ENCODE measurements at places on chromosomes 6 and 20.
A peak's percentile ranks its signal among the peaks of the same experiment; 100 is the strongest.

DNA sequence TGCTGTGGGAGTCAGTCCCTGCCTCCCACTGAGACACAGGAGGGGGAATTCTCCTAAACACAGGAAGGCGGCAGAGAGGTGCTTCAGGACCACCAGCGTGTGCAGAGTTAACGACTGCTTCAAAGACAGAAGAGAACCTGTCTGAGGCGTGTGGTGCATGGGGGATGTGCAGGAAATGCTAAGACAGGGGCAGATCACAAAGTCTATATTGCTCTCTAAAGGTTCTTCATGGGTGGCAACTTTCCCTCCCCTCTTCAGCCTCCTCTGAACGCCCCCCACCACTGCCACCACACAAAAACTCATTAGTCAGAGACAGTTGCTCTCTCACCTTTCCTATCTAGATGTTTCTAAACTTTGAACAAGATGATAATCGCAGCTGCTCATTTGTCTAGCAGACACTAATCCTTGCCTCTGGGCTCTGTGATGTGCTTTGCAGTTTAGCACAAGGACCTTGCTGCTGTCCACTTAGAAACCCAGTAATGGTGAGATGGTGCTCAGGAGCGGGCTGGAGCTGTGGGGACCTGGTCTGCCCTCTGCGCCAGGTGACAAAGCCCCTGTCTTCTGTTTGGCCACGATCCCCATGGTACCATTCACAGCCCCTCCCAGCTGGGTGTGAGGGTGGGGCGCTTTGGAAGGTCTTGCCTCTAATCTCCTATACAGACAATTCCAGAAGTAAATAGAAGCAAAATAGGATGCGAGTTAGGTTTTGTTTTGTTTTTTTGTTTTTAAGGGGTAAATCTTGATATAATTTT lies 219.6 kb downstream of the NRN1 start:
- no peak for DNase-seq

DNA sequence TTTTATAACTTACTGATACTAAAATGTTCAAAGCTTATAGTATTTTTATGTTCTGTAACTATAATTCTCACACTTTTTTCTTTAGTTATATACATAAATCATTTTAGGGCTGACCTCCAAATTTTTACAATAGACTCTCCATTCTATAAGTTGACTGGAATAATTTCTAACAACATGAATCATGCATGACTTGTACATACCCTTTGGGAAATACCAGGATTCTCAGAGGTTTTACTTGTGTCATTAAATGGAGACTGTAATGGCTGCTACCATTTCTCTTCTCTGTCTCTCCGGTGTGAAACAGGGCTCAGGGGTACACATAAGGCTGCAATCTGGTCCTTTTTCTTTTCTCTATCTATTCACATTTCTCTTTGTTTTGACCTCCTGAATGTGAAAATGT lies 222.2 kb upstream of the FLRT3 start:
- no peak for DNase-seq

DNA sequence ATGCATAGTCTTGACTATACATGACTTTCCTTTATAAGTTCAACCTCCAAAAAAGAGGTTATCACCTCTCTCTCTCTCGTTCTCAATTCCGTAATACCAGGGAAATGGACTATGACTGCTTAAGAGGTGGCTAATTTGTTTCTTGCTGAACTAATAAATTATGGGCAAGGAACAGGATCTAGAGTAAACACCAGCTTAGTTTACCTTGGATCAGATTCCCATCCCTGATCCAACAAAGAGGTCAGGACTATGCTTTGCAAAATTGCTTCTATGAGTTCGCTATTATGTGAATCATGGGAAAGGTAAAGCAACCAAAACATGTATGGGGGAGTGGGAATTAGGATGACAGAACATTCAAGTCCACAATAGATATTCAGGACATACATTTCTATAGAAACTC lies 630.7 kb downstream of the HACE1 start:
- no peak for DNase-seq

GRCh38 chr20:7193681-7194080 lies 426.2 kb downstream of the BMP2 start:
- DNase-seq: no peak

DNA sequence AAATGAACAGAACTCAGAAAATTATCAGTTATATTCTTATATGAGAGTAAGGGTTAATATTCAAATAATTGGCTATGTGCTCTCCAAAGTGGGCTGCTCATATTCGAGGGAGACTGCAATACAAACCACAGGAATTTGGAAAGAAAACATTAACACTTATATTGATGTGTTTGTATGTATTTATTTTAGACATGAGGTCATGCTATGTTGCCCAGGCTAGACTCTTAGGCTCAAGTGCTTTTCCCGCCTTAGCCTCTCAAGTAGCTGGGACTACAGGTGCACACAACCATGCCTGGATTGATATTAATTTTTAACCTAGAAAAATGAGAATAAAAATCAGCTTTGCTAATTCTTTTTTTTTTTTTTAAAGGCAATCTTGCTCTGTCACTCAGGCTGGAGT lies 35.0 kb downstream of the BTBD9 start:
- DNase-seq: peak; percentile 12

DNA sequence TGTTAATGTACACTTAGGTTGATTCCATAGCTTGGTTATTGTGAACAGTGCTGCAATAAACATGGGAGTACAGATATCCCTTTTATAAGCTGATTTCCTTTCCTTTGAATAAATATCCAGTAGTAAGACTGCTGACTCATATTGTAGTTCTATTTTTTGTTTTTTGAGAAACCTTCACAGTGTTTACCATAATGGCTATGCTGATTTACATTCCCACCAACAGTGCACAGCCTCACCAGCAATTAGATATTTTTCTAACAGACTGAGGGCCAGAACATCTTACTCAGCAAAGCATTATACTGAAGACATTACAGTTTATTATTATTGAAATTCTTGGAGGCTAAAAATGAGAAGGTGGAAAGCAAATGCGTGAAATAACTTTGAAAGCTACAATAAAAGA lies 187.3 kb upstream of the HEY2 start:
- no peak for DNase-seq

GRCh38 chr20:36924167-36925045 lies 27.1 kb downstream of the SAMHD1 start:
- DNase-seq: no peak

DNA sequence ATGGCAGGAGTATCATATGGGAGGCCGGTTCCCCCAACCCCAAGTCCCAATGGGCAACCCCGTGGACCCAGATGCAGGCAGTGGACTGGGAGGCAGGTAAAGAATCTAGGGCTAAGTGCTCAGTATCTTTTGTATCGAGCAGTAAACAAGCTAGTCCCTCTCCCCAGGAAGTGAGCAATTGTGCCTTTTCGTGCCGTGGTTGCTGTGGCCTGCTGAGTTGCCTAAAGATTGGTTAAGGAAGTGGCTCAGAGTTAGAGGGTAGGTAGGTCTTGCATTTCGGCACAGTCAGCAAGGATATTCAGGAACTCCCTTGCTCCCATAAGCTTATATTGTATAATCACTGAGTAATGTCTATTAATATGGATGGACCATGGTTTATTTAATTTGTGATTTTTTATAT lies 1.3 kb upstream of the DNAH8 start:
- no peak for DNase-seq

GRCh38 chr6:38012573-38012972 lies 193.0 kb downstream of the ZFAND3 start:
- peak; percentile 74 for DNase-seq

DNA sequence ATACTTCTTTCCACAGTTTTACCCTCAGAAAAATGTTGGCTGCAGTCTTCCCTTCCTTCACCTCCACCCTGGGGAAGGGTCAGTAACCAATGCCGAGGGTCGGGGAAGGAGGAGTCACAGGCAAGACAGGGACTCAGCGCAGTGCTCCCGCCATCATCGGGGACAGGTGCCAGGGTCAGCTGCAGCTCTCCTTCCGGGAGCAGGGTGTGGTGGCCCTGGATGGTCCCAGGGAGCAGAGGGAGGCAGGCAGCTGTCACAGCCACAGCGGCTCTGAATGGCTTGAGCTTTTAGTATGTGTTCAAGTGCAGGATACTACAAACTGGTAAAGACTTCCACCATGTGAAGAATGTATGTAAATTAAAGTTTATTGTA lies 26.0 kb upstream of the PI16 start:
- no peak for DNase-seq

DNA sequence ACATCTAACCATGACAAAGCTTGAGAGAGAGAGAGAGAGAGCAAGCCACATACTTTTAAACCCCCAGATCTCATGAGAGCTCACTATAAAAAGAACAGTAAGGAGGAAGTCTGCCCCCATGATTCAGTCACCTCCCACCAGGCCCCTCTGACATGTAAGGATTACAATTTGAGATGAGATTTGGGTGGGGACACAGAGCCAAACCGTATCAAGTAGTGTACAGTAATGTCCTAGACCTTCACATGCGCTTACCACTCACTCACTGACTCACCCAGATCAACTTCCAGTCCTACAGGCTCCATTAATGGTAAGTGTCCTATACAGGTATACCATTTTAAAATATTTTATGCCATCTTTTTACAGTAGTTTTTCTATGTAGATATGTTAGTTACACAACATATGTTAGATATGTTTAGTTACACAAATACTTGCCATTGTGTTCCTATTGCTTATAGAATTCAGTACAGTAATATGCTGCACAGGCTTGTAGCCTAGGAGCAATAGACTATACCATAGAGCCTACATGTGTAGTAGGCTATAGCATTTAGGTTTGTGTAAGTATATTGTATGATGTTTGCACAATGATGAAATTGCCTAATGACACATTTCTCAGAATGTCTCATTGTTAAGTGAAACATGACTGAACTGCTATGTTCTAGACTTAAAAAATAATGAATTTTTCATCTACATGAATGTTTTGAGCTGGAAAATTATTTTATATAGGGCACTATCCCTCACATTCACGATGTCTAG lies 11.7 kb downstream of the TSPYL1 start:
- DNase-seq: no peak

DNA sequence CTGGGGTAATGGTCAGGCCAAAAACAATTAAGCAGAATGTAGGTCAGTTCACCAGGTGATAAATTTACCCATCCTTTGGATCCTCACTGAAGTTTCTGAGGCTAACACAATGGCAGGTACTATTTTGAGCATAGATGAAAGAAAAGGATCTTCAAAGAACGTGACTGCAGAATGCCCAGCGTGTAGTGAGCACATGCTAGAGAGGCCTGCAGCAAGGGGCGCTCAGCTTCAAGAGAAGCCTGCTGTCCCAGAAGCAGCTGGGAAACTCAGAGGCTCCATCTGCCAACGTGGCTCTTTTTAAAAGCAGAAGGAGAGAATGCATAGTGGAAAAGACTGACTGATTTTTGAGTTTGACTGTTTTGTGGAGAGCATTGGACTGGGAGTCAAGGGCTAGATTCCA lies 57.4 kb downstream of the CD83 start:
- no peak for DNase-seq

GRCh38 chr6:110573136-110573535 lies 96.7 kb upstream of the SLC22A16 start:
- DNase-seq: no peak

- no peak for DNase-seq
These were observed 160.8 kb upstream of the TNFAIP3 start for GRCh38 chr6:137706083-137706750.

GRCh38 chr20:22285555-22285954 lies 298.8 kb downstream of the FOXA2 start:
- DNase-seq: no peak

GRCh38 chr6:31094389-31094881 lies 17.9 kb downstream of the C6orf15 start:
- peak; percentile 48 for DNase-seq

DNA sequence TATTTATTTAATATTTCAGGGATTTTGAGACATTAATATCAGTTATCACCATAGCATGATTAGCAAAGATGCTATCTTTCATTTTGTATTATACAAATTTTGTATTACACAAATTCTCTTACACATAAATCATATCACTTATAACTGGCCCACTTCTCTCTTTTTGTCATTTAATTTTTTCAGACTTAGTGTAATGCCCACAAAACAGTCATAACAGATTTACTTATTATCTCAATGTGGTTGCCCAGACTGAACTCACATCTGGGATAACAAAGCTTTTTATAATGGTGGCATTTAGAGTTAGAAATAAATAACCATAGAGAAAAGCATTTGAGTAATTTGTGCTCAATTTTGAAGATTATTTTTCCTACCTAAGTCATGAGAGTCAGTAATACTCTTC lies 148.3 kb downstream of the TFAP2B start:
- DNase-seq: no peak

DNA sequence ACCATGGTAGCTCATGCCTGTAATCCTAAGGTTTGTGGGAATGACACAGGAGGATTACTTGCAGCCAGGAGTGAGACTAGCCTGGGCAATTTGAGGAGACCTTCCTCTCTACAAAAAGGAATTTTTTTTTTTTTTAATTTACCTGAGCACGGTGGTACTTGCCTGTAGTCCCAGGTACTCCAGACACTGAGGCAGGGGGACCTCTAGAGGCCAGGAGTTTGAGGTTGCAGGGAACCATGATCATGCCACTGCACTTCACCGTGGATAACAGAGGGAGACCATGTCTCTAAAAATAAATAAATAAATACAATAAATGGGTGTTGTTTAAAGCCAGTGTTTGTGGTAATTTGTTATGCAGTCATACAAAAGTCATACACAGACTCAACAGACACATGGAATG lies 2.4 kb upstream of the HLA-F start:
- DNase-seq: no peak

GRCh38 chr6:40160826-40161225 lies 226.6 kb upstream of the MOCS1 start:
- no peak for DNase-seq
